Thoracic aorta (tissue), 2 donors: ENCODE measurements at places on chromosomes 4 and X.

- no peaks in the 10 kb centered on the region for H3K36me3 ChIP-seq
- no peaks in the 10 kb centered on the region for H3K27me3 ChIP-seq
- H3K4me1 ChIP-seq: no peaks in the 10 kb centered on the region
- DNase-seq: no peak
- no peak overlapping the region for H3K27ac ChIP-seq
These were observed 5.5 kb downstream of the ARL9 start for GRCh38 chr4:56511098-56511497.

DNA sequence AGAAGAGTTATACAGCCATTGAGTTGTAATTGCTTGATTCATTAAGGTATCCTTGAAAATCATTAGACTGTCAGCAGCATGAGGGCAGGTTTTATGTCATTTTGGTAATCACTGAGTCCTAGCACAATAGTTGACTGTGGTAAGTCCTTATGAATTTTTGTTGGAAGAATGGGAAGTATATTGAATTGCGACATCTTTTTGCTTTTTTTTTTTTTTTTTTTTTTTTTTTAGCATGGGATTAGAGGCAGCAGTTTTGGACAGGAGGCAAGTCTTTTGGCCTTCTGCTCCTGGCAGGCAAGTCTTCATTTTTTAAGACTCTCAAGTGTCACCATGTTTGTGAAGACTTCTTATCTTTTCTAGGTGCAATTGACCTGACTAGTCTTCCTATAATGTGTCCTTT lies 29.7 kb downstream of the PRRG1 start:
- H3K27ac ChIP-seq: no peak overlapping the region
- H3K4me1 ChIP-seq: no peaks in the 10 kb centered on the region
- H3K27me3 ChIP-seq: no peaks in the 10 kb centered on the region
- no peaks in the 10 kb centered on the region for H3K36me3 ChIP-seq

- no peaks in the 10 kb centered on the region for H3K4me1 ChIP-seq
- H3K4me3 ChIP-seq: no peak overlapping the region
- no peak overlapping the region for H3K27ac ChIP-seq
- DNase-seq: no peak
These were observed 29.2 kb downstream of the FANCB start for GRCh38 chrX:14843666-14844065.

DNA sequence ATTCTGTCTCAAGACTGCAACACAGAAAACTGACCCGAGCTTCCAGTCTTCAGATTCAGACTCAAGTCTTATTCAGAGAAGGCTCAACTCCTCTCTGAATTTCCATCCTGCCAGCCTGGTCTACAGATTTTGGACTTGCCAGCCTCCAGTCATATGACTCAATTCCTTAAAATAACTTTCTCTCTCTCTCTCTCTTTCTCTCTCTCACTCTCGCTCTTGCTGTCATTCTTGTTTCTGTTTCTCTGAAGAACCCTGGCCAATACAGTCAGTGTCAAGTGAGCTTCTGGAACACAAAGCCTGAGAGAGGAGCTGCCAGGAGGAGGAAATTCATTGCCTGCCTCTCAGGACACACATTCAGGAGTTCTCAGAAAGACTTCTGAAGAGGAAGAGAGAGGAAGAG lies 154.9 kb downstream of the PARM1 start:
- H3K36me3 ChIP-seq: no peaks in the 10 kb centered on the region
- no peaks in the 10 kb centered on the region for H3K4me1 ChIP-seq
- H3K27ac ChIP-seq: no peak overlapping the region

DNA sequence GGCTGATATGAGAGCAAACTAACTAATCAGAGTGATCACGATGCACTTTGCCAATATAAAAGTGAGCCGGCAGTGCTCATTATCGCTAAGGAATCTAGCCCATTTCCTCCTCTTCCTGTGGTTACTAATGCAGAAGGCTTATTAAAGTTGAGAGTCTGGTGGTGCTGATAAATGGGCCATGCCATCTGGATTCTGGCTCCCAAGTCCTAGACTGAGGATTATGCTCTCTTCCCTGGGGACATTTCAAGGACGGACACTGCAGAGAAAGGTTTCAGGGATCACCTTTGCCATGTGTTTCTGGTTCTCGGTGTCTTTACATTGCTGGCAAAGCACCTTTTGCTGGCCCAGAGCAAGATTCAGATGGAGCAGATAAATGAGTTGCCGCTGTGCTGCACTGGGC lies 85.3 kb downstream of the RTL5 start:
- H3K36me3 ChIP-seq: no peaks in the 10 kb centered on the region
- H3K27ac ChIP-seq: peak overlapping the region; percentile 76
- peaks cover 11% of the 10 kb centered on the region for H3K4me1 ChIP-seq
- no peak overlapping the region for H3K4me3 ChIP-seq
- H3K27me3 ChIP-seq: no peaks in the 10 kb centered on the region

DNA sequence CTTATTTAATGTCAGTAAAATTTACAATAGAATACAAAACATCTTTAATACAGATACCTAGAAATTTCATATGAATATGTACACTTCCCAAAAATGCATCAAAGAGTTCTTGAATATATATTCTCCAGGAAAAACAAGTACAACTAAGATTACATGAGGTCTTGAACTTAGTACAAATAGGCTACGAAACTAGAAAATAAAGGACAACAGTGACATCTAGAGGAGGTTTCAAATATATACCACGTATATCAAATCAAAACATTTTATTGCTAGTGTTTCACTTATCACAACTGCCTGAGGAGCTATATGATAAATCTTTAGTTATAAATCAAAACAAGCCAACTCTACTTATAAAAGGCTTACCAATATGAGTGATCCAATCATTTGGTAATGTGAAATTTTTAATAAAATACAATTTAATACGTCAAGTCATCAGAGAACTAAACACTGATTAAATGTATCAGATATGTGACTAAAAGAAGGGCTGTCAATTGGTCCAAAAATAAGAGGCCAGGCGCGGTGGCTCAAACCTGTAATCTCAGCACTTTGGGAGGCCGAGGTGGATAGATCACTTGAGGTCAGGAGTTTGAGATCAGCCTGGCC lies 36.6 kb downstream of the ANAPC10 start:
- H3K27me3 ChIP-seq: no peaks in the 10 kb centered on the region
- no peak overlapping the region for H3K27ac ChIP-seq
- no peaks in the 10 kb centered on the region for H3K36me3 ChIP-seq

DNA sequence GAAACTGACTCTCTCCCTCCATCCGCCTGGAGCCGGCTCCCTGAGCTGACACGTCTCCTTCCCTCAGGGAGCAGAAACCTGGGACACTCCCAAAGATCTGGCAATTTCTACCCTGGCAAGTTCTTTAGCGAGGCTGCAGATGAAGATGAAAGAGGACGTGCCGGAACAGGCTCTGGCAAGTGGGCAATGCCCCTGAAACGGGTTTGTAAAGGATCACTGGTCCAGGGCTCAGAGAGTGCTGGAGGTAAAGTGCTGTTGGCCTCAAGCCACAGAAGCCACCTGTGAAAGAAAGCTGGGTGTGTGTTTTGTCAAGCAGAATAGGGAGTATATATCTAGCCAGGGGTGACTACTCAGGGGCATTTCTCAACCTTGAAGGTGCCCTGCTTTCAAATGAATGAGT lies 131.4 kb upstream of the ATP6AP2 start:
- H3K27me3 ChIP-seq: no peaks in the 10 kb centered on the region
- H3K4me3 ChIP-seq: no peak overlapping the region
- H3K36me3 ChIP-seq: no peaks in the 10 kb centered on the region
- no peak overlapping the region for H3K27ac ChIP-seq

- no peak overlapping the region for H3K4me3 ChIP-seq
- H3K36me3 ChIP-seq: no peaks in the 10 kb centered on the region
- no peaks in the 10 kb centered on the region for H3K4me1 ChIP-seq
- H3K27ac ChIP-seq: no peak overlapping the region
- no peak for DNase-seq
These were observed 14.2 kb upstream of the PJA1 start for GRCh38 chrX:69179380-69179911.

GRCh38 chrX:103737696-103738095 lies 27.0 kb downstream of the TMEM31 start:
- no peaks in the 10 kb centered on the region for H3K4me1 ChIP-seq
- H3K4me3 ChIP-seq: no peak overlapping the region
- no peaks in the 10 kb centered on the region for H3K27me3 ChIP-seq

GRCh38 chr4:5955201-5955821 lies 62.4 kb upstream of the CRMP1 start:
- no peak overlapping the region for H3K4me3 ChIP-seq
- H3K4me1 ChIP-seq: no peaks in the 10 kb centered on the region

DNA sequence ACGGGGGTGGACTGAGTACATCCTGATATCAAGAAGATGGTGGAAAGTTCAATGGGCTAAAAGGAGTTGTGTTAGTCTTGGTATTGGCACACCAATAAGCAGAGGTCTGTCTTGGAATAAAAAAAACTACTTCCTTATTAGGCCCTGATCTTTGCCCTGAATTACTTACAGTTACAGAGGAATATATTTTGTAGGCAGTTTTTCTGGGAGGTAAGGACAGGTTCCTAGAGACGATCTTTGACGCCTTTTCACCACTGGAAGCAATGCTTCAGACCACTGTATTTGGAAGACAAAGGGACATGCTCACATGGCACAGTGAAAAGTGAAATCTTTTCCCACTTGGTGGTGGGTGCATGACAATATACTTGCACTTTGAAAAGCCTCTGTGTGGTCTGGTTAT lies 618 bp upstream of the XK start:
- H3K27ac ChIP-seq: peak overlapping the region; percentile 78
- no peaks in the 10 kb centered on the region for H3K36me3 ChIP-seq
- H3K4me3 ChIP-seq: peak overlapping the region; percentile 72
- no peaks in the 10 kb centered on the region for H3K27me3 ChIP-seq
- peaks cover 11% of the 10 kb centered on the region for H3K4me1 ChIP-seq
- DNase-seq: no peak

- no peaks in the 10 kb centered on the region for H3K27me3 ChIP-seq
- no peaks in the 10 kb centered on the region for H3K36me3 ChIP-seq
- H3K4me1 ChIP-seq: no peaks in the 10 kb centered on the region
- no peak overlapping the region for H3K4me3 ChIP-seq
- no peak for DNase-seq
These were observed 25.5 kb upstream of the USO1 start for GRCh38 chr4:75698963-75699228.

DNA sequence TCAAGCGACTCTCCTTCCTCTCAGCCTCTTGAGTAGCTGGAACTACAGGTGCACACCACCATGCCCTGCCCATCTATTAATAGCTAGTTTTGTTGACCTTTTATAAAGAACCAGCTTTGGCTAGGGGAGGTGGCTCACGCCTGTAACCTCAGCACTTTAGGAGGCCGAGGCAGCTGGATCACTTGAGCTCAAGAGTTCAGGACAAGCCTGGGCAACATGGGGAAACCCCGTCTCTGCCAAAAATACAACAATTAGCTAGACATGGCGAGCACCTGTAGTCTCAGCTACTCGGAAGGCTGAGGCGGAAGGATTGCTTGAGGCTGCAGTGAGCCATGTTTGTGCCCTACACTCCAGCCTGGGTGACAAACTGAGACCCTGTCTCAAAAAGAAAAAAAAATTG lies 2.7 kb downstream of the TKTL1 start:
- H3K27ac ChIP-seq: no peak overlapping the region
- no peaks in the 10 kb centered on the region for H3K36me3 ChIP-seq
- no peak for DNase-seq

DNA sequence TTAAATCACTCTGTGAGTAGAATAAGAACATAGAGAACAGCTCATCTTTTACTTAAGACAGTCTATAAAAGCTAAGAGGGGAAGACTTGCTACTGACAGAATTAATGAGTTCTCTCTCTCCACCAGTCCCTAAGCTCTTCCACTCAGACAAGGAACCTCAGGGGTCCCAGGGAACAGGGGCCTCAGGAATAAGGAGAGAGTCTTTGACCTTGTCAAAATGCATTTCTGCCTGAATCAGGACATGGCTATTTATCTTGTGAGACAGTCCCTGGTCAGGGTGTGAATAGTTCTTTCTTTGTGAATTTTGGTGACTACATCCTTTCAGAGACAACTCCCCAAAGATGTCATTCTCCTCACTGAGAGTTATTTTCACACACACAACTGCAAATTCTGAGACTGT lies 218.7 kb upstream of the HS3ST1 start:
- H3K4me1 ChIP-seq: peaks cover 5% of the 10 kb centered on the region
- H3K4me3 ChIP-seq: no peak overlapping the region
- DNase-seq: no peak
- H3K27me3 ChIP-seq: no peaks in the 10 kb centered on the region

DNA sequence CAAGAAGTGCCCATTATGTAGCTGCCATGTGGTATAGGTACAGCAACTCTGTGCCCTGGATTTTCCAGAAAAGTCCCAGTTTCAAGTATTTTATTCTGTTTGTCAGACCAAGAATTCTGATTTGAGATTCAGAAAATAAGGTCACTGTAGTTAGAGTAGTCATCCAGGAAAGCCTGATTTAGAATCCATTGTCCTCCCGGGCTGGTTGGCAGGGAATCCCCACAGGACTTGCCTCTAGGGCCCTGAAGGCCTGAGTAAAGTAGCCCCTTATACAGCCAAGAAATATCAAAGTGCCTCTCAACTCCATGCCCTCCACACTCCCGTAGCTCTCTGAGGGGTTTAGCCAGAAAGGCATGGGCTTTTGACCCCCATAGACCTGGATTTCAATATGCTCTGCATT lies 36.3 kb downstream of the RTL5 start:
- H3K36me3 ChIP-seq: no peaks in the 10 kb centered on the region
- H3K27ac ChIP-seq: no peak overlapping the region
- no peak overlapping the region for H3K4me3 ChIP-seq
- no peaks in the 10 kb centered on the region for H3K4me1 ChIP-seq

GRCh38 chr4:98658287-98659105 lies at the start of gene TSPAN5:
Gene TSPAN5 (minus strand): TSS chr4:98658611.
- H3K36me3 ChIP-seq: no peaks in the 10 kb centered on the region
- peak within 1 kb of the TSS; percentile 83 for H3K27ac ChIP-seq
- no peaks in the 10 kb centered on the region for H3K27me3 ChIP-seq
- peaks cover 45% of the 10 kb centered on the region for H3K4me1 ChIP-seq
- peak within 1 kb of the TSS; percentile 87 for H3K4me3 ChIP-seq
- no peak for DNase-seq

DNA sequence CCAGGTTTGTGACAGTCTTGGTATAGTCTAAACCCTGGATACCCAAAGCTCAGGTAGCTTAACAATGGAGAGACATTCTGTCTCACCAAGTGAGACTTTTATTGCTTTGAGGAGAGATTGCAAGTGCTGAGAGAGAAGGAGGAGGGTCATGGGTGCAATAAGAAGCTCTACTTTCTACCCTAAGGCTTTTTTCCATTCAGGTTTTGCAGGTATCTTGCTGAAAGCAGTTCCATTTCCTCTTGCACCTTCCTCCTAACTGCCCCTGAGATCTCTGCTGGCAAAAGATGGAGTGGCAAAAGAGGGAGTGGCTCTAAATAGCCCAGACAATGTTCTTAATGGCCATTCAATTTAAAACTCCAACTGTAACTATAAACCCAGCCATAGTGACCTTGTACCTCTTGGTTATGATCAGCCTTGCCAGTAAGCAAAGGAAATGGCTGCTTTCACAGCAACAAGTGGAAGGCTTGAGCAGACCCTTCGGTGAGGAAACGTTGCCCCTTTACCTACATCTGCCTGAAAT lies 105.6 kb upstream of the CPEB2 start:
- H3K27ac ChIP-seq: no peak overlapping the region
- H3K27me3 ChIP-seq: no peaks in the 10 kb centered on the region
- H3K4me3 ChIP-seq: no peak overlapping the region
- no peaks in the 10 kb centered on the region for H3K36me3 ChIP-seq
- no peaks in the 10 kb centered on the region for H3K4me1 ChIP-seq
- no peak for DNase-seq

GRCh38 chr4:36213977-36214376 lies 30.3 kb downstream of the ARAP2 start:
- H3K27ac ChIP-seq: no peak overlapping the region
- no peak overlapping the region for H3K4me3 ChIP-seq
- H3K4me1 ChIP-seq: no peaks in the 10 kb centered on the region
- H3K27me3 ChIP-seq: no peaks in the 10 kb centered on the region
- DNase-seq: no peak
